M059J (cell line): ENCODE measurements at places on chromosomes 16 and 17.

DNA sequence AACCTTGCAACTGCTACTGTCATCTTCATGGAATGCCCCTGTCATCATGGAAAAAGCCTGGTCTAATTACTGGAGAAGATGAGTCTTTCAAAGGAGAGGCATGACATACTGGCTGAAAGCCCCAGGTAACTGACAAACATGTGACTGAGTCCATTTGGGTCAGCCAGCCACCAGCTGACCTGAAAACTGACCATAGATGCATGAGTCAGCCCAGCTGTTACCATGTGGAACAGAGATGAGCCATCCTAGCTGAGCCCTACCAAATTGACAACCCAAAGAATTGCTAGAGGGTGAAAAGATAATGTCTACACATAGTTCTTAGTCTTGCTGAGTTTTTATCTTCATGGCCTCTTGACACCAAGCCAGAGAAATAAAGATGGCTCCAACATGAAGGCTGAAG is 311.8 kb downstream of the UTP18 start:
- DNase-seq = no peak

- DNase-seq = no peak
Measured at GRCh38 chr17:6797718-6798351, 21.8 kb downstream of the FBXO39 start.

DNA sequence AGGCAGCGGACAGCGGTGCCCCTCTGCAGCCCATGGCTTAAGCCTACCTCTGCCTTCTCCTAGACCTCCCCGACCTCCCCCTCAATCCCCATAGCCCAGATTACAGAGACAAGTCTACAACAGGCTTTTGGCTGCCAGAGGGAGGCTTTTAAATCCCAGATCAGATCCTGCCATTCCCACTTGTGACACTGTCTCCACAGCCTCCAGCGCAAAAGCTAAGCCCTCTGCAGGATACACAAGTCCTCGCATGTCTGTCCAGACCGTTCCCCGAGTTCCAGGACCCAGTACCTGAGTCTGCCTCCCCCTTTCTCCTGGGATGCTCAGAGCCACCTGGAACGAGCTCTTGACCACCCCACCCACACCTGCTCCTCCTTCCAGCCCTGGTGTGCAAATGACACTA is 31.2 kb downstream of the VAC14 start:
- no peak for DNase-seq

DNA sequence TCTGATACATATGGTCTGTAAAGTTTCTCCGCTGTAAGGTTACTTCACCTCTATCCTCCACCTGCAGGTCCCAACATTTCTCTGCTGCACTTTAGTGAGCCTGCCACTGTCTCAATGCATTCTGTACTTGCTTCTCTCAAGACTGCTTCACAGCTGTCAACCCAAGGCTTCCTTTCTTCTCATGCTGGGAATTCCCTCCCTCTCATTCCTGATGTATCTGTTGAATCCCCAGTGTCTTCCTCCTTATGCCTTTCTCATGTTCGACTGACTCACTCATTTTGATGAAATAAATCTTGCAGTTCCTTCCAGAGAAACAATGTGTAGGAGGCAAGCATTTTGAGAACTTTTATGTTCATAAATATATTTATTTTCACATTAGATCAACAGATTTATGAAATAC is 288.3 kb downstream of the CNTNAP4 start:
- no peak for DNase-seq

DNA sequence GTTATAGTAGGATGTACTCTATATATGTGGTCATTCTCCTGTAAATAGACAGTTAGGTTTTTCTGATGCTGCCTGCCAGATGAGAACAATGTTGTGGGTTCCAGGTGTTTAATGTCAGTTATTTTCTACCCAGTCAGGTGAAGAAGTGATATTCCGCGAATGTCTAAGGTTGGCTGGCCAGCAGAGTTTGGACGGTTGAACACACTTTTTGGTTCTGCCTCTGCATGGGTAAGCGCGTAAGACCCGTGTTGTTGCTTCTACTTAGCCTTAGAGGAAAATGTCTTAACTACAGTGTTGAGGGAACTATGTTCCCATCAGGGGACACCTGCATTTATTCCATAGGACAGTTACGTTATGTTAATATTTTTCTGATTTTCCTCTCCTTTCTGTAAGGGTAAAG is 162.6 kb downstream of the MAP2K6 start:
- DNase-seq = no peak

DNA sequence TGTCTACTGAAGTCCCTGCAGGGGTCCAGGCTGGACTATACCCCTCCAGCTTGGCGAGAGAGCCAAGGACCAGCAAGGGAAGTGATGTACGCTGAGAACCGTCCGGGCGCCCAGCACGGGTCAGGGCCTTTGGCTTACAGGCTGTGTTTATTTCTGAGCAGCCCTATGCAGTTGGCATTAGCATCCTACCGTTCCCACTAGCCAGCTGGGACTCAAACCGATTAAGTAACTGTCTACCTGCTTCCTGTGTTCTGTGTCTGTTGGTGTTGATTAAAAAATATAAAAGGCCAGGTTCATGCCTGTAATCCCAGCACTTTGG is 73.8 kb downstream of the CMIP start:
- DNase-seq = no peak

GRCh38 chr16:13153696-13154095 is 252.3 kb downstream of the SHISA9 start:
- DNase-seq = no peak
